NCI-H2107 (cell line): ENCODE measurements at places on chromosomes 5 and 9.

DNA sequence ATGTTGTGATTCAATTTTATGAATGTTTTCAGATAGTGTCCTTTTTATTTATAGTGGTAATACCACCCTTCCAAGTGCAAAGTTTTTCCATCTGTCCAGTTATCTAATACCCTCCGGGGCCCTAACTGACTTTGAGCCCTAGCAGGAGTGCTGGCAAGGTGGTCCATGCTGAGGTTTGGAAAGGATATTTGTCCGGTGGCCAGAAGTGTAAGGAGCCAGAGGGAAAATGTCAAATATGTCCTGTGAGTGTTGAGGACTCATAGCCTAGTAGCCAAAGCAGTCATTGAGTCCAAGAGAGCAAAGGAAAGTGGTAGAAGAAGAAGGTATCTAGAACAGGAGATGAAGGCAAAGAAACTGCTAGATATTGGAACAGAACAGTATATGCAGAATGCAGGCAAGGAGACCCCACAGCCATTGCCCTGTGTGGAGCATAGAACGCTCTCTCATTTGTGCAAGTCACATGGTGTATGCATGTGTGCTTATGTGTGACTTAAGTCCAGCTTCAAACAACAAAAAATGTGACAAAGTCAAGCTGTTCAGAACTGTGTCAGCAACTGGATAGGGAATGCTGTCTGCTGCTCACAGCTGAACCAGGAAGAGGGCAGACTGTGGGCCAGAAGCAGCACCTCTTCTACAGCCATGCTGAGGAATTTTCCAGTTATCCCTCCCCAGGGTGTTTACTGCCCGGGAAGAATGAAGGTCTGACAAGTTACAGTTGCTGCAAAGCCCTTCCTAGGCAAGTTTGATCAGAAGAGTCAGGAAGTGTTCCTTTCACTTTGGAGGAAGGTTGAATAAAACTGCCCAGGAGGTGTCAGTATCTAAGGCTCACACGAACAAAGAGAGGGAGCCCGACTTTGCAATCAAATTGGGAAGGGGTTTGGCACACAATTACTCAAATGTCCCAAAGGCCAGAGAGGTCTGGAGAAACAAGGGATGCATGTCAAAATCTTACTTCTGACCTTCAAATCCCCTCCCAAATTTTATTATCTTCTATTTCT is 463.3 kb upstream of the DMAC1 start:
- DNase-seq, result no peak

DNA sequence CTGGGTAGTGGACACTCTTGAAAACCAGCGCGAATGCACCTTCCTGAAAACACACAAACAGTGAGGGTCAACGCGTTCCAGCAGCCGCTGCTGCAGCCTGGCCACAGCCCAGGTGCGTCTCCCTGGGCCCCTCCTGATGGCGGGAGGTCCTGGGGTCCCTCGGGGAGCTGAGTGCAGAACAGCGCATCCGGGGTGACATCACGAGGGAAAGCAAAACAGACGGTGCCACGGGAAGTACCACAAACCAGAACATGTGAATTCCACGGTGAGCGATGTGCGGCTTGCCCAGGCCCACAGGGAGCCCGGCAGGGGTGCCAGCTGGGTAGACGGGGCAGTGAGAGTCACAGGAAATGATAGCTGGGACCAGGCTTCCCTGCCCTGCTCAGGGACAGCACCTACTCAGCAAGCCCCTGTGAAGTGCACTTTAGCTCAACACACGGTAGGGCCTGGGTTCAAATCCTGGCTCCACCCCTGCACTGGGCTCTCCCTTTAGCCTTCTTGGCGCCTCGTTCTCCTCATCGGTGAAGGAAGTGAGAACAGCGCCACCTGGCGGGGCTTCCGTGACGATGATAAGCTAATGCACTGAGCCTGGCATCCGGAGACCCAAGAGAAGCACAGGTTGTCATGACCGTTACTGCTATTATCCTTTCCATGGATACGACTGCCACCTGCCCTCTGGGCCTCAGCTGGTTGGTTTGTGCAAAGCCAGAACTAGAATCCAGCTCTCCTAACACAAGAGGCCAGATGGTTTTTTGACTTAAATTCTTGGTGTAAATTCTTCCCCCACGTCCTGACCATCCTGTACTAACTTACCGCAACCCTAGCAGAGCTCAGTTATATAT is 24.6 kb downstream of the GFPT2 start:
- peak; percentile 38 for DNase-seq

GRCh38 chr5:59766427-59767210 is 126.9 kb downstream of the PDE4D start:
- DNase-seq, result no peak

DNA sequence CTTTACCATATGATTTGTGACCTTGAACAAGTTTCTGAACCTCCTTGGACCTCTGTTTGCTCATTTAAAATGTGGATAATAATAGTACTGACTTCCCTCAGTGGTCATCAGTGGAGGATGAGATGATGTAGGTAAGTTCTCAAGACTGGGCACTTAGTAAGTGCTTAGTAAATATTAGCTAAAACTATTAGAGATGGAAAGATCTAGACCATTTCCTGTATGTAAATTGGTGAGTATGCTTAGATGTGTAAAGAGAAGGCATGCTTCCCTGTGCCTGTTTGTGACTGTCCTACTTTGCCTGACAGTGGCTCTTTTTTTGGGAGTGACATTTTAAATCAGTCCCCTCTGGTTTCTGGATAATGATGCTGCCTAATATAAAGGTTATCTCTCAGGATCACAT is 288.1 kb downstream of the GABRB2 start:
- DNase-seq, result no peak

DNA sequence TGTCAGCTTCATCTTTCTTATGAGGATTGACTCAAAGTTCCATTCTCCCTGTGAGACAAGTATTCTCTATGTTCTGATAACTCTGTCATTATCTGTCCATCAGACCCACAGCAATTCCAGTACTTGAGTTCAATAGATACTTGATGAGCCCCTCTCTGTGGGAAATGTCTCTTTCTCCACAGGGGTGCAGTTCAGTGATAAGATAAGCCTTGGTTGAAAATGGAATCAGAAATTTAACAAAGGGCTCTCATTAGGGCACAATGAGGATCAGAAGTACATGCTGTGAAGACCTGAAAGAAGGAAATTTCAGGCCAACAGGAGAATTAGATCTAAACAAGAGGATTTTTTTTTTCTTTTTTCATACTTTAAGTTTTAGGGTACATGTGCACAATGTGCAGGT is 737.3 kb downstream of the MTRR start:
- no peak for DNase-seq

- DNase-seq, result no peak
Measured at GRCh38 chr9:131545786-131546335, 538 bp downstream of the PRRT1B start.

DNA sequence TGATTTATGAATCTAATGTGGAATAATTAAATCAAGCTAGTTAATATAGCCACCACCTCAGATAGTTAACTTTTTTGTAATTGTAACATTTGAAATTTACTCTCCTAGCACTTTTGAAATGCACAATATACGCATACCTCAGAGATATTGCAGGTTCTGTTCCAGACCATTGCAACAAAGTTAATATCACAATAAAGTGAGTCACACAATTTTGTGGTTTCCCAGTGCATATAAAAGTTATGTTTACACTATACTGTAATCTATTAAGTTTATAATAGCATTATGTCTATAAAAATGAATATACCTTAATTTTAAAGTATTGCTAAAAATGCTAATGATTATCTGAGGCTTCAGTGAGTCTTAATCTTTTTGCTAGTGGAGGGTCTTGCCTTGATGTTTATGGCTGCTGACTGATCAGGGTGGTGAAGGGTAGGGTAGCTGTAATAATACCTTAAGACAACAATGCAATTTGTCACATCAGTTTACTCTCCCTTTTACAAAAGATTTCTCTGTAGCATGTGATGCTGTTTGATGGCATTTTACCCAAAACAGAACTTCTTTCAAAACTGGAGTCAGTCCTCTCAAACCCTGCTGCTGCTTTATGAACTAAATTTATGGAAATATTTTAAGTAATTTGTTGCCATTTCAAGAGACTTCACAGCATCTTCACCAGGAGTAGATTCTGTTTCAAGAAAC is 235.1 kb upstream of the ADAMTSL1 start:
- DNase-seq, result no peak

- no peak for DNase-seq
Measured at GRCh38 chr5:116343961-116344360, 230.7 kb downstream of the SEMA6A start.

GRCh38 chr5:38996123-38996522 is 78.1 kb downstream of the RICTOR start:
- DNase-seq, result no peak

DNA sequence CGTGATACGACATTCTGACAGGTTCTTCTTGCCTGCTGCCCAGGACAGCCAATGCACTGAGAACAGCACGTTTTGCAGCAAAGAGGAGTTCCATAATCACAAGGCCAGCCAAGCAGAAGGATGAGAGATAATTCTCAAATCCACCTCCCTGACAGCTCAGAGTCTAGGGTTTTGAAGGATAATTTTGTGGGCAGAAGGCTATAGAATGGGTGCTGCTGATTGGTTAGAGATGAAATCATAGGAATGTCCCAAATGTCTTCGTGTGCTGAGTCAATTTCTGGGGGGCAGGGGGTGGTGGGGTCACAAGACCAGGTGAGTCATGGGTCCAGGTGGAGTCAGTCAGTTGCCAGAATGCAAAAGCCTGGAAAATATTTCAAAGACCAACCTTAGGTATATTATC is 175.5 kb upstream of the SLC30A5 start:
- no peak for DNase-seq

- DNase-seq, result no peak
Measured at GRCh38 chr9:752681-753200, 88.8 kb upstream of the DMRT1 start.

DNA sequence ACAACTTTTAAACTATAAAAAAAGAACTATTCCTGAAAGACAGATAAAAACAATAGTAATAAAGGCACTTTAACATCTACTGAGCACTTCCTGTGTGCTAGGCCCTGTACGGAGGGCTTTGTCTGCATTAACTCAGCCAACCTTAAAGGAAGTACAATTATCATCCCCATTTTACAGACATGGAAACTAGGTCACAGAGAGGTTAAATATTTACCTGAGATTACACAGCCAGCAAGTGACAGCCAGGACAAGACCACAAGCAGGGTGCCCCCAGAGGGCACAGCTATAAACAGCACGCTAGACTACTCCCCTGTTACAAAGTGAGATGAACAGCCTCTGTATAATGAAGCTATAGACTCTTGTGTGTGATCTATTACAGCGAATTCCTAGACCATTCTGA is 25.5 kb downstream of the DDX31 start:
- DNase-seq, result no peak

DNA sequence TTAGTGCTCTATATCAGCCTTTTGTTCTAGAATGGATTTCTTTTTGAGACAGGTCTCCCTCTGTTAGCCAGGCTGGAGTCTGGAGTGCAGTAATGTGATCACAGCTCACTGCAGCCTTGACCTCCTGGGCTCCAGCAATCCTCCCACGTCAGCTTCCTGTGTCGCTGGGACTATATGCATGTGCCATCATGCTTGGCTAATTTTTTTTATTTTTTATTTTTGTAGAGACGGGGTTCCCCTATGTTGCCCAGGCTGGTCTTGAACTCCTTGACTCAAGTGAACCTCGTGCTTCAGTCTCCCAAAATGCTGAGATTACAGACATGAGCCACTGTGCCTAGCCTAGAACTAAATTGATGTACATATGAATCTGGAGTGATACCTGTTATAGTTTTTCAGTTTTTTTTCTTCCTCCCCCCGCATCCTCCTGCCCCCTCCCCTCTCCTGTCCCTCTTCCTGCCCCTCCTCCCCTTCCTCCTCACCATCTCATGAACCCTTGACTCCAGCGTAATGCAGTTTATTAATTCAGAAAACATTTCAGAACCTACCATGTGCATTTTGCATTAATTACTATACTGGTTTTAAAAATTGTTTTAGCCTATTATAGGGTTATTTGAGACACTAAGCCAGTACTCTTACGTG is 37.4 kb upstream of the TNFAIP8 start:
- DNase-seq, result no peak

DNA sequence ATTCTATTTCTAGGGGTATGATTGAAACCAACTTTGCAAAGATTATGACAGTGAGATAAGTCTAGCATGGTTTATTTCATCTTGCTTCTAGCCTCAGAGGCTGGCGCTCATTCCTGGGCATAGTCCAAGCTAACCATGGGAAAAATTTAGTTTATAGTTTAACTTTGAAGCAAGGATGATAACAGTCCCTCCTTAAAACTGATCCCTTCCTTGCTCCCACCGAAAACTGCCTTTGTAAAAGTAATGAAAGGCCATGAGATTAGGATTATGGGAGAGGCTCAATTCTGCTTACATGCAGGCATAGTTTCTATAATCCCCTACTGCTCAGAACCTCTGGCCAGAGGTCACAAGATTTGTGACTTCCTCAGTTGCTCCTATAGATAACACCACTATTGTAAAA is 75.7 kb downstream of the TARS1 start:
- no peak for DNase-seq

- DNase-seq, result no peak
Measured at GRCh38 chr9:136857166-136857565, 5.0 kb downstream of the MAMDC4 start.

DNA sequence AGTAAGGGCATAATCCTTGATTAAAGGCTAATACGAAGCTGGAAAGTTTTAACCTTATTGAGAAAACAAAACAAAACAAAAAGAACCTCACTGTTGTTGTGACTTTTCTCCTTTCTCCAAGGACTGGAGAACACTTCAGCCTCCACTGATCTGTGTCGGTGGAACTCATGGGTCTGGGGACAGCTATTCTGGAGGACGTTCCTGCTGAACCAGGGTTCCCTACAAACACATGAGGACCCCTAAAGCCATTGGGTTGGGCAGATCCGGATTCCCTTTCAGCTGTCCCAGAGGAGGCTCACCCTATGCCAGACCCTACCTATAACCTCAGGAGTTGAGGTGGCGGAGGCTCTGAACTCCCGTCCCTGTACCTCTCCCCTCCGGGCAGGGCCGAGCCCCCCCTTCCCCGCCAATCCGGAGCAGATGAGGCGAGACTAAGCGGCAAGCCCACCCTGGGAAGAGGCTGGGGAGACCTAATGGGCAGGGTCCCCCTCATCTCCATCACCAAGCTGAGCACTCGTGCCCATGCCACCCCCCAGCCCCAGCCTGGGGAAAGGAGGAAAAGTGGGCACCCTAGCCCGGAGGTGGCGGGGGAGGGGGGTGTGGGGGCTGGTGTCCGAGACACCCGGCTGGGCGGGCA is 1.6 kb upstream of the TCF7 start:
- no peak for DNase-seq

GRCh38 chr5:92629574-92629973 is 951.4 kb downstream of the NR2F1-AS1 start:
- DNase-seq, result no peak

DNA sequence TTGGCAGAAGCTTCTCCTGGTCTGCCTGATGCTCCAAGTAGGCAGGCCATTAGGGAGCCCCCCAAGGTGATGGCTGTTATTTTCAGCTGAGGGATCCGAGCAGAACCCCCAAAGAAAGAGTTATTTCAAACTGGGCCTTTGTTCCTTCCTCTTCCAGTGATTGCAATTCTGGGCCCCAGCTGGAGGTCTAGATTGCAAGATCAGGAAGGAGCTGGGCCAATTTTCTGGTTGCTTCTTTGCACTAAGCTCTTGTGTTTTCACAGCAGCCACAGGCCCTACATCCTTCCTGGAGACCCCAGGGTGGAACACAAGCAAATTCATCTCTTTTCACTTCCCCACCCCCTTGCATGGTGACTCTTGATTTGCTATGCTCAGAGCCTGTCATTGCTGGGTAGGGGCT is 215.0 kb downstream of the SEMA6A start:
- DNase-seq, result no peak
